C1 segment of cervical spinal cord (tissue), 14 donors: ENCODE measurements at places on chromosomes 11 and 22.

DNA sequence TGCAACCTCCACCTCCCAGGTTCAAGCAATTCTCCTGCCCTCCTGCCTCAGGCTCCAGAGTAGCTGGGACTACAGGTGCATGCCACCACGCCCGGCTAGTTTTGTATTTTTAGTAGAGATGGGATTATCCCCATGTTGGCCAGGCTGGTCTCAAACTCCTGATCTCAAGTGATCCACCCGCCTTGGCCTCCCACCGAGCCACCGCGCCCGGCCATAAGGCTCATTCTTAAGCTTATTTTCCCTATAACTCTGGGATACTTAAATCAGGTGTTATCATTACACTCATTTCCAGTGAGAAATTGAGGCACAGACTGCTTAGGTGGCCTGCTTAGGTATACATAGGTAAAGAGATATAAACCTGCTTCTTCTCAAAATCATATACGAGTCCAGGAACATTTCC, 188.3 kb upstream of the MTNR1B start:
- no peak for DNase-seq

DNA sequence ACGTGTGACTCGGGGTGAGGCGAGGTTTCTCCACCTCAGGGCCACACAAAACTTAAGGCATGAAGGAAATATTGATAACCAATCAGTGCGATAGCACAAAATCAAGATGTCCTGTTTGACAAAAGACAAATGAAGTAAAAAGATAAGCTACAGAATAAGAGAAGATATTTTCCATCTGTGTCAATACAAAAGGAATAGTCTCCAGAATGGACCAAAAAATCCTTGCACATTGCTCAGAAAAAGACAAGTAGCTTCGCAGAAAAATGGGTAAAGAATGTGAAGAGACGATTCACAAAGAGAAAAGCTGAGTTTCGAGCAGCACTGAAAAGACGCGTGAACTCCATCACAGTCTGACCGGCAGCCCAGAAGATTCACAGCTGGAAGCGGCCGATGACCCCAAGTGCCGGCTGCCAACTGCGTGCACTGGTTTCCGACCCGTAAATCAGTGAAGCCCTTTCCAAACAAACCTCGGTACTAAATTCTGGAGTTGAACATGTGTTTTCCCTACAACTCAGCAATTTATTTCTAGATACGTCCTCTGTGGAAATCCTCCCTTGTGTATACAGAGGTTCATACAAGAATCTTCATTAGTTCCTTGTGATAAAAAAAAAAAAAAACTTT, 308.4 kb downstream of the BRD1 start:
- DNase-seq = no peak

GRCh38 chr11:9017773-9018172, 14.0 kb upstream of the NRIP3 start:
- peak; percentile 25 for DNase-seq

GRCh38 chr11:66546368-66546965, at the start of gene ACTN3:
ACTN3 (plus strand) TSS chr11:66546903; CDS start chr11:66546938, 35 bp downstream.
- no peak for DNase-seq

DNA sequence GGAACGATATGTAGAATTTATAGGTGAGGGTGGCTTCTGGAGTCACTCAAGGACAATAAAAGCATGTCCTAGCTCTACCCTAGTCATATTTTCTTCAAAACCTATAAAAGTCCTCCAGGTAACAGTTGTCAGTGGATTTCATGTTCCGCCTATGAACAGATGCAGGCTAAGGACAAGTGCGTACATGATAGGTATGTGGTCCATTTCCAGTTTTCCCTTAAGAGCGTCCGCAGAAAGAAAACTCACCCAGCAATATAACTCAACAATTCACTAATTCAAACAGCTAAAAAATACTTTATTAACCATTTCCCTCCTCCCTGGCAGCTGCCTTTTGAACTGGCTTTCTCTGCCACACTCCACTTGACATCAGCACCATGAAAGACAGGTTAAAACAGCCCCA, 50.2 kb upstream of the CCDC34 start:
- no peak for DNase-seq

GRCh38 chr22:43257549-43257948, 70.6 kb upstream of the TTLL12 start:
- no peak for DNase-seq

GRCh38 chr22:37804352-37804880, 3.3 kb upstream of the GCAT start:
- DNase-seq = no peak

- DNase-seq = no peak
Observed at GRCh38 chr11:129417458-129417857, 41.8 kb downstream of the BARX2 start.

- DNase-seq = no peak
Observed at GRCh38 chr11:106072804-106073203, 4.3 kb downstream of the KBTBD3 start.

- no peak for DNase-seq
Observed at GRCh38 chr11:11481371-11481770, 128.3 kb upstream of the CSNK2A3 start.

- no peak for DNase-seq
Observed at GRCh38 chr11:132220474-132220873, 850.1 kb downstream of the NTM start.

GRCh38 chr11:88508759-88509581, 171.4 kb upstream of the CTSC start:
- no peak for DNase-seq

DNA sequence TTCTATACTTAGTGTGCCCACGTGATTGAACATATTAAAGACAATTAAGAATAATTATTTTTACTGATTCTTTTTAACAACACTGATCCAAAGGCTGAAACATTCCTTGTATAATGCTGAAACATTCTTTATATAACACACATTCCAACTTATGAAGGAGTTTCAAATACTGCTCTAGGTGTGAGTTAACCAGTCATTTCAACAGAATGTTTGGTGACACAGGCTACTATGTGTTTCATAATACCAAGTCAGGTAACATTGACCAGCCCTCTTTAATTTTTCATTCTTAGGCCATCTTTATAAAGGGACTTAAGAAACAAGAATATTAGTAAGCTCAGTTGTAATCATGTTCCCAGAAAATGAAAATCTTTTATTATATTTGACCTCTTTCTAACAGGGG, 136.6 kb downstream of the ELP4 start:
- DNase-seq = no peak

DNA sequence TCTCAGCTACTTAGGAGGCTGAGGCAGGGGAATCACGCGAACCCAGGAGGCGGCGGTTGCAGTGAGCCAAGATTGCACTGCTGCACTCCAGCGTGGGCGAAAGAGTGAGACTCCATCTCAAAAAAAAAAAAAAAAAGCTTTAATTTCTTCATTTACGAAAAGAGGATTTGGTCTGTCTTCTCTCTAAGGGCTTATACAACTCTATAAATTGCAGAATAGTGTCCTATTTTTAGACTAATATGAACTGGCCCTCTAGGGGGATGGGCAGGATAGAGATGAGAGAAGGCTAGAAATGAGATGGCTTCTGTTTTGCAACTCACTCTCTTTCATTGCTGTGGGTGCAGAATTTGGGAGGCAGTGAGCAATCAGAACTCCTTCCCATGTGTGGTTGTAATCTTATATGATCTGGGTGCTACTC, 11.3 kb downstream of the MAML2 start:
- DNase-seq = no peak

DNA sequence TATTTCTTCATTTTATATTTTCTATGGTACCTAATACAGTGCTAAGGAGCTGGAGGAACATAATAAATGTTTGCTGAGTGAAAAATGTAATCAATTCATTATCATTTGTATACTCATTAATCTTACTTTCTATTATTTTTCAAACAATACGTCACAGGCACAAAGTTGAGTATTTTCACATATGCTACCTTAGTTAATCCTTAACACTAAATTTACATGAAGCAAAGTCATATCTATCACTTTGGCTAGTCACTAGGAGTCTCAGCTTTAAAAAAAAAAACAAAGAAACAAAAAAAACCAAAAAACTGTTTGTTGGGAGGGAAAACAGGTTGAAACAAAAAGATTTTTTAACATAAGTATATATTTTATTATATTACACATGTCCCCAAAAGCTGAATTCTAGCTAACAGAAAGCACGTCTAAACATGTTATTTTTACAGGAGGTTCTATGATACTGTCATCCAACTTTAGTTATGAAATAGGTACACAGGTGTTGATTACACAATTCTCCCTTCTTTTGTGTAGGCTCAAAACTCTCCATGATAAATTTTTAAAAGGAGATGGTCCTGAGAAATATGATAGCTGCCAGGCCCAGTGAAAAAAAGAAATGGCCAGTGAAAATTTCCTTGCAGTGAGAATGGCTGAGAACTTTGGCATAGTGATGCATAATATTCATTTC, 14.3 kb downstream of the HPS5 start:
- DNase-seq = no peak

GRCh38 chr11:29051935-29052334, 943.7 kb downstream of the METTL15 start:
- no peak for DNase-seq

GRCh38 chr11:124174001-124174583, 9.1 kb upstream of the OR10D3 start:
- DNase-seq = no peak

DNA sequence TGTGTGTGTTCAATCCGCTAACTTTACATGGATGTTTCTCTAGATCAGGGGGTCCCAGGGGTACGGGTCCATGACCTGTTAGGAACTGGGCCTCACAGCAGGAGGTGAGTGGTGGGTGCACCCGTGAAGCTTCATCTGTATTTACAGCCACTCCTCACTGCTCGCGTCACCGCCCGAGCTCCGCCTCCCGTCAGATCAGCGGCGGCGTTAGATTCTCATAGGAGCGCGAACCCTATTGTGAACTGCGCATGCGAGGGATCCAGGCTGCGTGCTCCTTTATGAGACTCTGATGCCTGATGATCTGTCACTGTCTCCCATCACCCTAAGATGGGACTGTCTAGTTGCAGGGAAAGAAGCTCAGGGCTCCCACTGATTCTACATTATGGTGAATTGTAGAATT, 31.9 kb downstream of the MRGPRD start:
- DNase-seq = no peak

- DNase-seq = peak; percentile 41
Observed at GRCh38 chr11:64165842-64166635, at the start of gene MACROD1. MACROD1 (minus strand) TSS chr11:64166113; CDS start chr11:64165994, 119 bp downstream.

DNA sequence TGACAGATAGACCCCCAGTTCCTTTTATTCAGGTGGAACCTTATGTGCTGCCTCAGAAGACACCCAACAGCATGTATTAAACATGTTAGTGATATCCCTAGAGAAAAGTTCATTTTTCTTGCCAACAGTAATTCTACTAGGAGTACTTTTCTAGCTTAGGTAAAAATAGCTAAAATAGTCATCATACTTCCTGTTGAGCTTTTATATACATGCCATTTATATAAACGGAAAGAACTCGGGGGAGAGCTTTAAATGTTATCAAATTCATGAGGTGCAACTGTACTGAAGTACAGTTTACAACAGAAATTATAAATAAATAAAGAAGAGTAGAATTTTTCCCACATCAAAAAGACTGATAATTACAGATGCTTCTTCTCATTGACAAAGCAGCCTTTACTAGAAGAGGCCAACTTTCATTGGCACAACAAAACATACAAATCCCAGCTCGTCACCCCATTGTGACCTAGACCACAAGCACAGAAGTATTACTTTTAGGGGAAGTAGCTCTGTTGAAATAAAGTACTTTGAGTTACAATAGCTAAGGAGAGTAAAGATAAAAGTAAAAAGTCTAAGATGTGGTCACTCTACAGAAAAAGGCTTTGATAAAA, 59.1 kb upstream of the POU2AF2 start:
- DNase-seq = no peak

- no peak for DNase-seq
Observed at GRCh38 chr22:40720538-40721256, 41.4 kb downstream of the MCHR1 start.

DNA sequence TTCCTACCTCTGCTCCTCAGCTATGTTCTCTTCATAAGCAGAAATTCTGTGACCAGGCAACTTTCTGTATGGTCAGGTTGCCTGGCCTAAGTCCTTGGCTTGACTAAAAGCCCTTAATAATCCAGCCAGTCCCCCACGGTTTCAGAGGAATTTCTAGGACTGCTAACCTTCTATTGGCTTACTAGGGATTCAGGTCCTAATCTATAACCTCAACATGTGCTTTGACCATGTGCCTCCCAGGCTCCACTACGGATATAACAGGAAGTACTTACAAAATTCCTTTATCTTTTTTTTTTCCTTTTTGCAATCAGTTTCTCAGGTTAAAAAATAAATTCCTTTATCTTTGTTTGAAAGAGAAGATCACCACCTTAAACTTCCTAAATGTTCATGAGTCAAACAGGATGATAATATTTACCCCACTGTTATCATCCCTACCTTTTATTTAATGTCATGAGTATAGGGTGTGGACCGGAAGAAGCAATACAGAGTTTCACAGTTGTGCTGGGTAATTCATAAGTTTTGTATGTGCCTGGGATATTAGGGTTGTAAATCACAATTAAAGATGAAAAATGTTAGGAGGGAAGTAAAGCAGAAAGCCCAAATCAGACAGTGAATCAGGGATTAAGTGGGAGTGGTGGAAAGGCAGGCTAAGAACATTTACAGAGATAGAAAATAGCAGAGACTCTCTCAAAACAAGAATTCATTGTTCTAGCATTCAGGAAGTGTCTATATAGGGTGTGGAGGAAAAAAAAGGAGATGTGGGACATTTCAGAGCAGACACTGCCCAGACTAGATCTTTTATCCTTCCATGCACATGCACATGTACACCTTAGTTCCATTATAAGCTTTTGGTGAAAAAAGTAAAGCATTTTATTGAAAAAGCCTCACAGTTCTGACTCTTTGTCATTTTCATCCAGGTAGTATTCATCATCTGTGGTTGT, 10.7 kb upstream of the POGLUT3 start:
- no peak for DNase-seq

DNA sequence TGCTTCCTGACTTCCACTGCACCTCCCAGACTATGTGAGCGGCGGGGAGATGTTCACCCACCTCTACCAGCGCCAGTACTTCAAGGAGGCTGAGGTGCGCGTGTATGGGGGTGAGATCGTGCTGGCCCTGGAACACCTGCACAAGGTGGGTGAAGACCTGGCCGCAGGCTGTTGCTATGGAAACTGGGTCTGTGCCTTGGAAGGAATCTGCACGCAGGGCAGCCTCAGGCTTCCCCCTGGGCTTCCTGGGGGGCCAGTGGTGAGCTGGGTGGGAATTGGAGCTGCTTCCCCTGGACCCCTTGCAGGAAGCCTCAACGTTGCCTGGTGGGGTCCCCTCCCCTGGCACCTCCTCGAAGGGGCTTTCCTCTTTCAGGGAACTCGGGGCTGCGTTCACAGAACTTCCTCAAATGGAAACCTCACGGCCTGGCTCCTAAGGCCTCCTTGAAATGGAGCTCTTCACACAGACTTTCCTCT, 1.5 kb downstream of the RPS6KA4 start:
- no peak for DNase-seq

- DNase-seq = no peak
Observed at GRCh38 chr11:121304759-121305158, 12.2 kb downstream of the SC5D start.
